ENCODE measurements at places on chromosomes 16 and 17.
A peak's percentile ranks its signal among the peaks of the same experiment; 100 is the strongest.

- no peak for DNase-seq
These were observed 614 bp downstream of the TMEM208 start for GRCh38 chr16:67227567-67227921.

- DNase-seq: no peak
These were observed 82.2 kb downstream of the AXIN2 start for GRCh38 chr17:65479282-65479681.

DNA sequence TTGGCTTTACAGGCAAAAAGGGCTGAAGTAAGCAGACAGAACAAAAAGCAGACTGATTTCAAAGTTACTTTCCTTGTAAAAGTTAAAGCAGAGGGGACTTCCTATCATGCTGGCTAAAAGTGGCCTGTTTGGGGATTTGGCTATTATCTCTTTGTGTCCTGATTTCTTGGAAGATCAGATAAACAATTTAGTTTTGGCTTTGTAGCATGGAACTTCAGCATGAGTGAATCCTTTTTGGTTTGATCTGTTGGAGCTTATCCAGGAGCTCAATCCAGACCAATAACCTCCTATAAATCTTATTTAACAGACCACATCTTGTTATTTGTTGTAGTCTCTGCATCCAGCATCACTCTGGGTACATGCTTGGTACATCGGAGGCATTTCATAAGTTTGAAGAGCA, 8.9 kb upstream of the RNF112 start:
- DNase-seq: no peak

GRCh38 chr17:35359398-35359797, 14.0 kb downstream of the SLFN11 start:
- no peak for DNase-seq

GRCh38 chr17:19331134-19331533, 31.4 kb downstream of the B9D1 start:
- no peak for DNase-seq

- DNase-seq: no peak
These were observed 7.0 kb upstream of the GAN start for GRCh38 chr16:81307770-81308169.

DNA sequence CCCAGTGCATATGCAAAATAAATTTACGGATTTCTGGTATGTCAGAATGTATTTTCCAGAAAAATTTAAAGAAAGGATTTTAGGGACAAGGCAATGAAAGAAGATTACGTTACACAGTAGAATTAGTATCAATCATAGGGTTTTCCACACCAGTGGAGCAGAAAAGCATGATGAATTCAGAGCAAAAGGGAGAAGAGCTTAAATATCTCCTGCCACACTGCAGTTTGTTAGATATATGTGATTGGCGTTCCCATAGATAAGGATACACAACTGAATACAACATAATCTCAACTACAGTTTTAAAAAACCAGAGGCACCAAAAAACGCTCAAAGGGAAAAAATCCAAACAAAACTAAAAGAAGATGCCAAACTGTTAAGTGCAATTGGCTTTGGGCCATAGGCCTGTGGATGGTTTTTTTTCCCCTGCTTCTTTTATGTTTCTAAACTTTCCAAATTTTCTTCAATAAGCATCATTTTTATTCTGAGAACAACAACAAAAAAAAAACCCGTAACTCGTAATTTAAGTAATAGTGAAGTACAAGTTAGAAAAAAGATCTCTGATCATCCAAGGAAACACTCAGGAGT, 22.3 kb downstream of the MARF1 start:
- DNase-seq: no peak

DNA sequence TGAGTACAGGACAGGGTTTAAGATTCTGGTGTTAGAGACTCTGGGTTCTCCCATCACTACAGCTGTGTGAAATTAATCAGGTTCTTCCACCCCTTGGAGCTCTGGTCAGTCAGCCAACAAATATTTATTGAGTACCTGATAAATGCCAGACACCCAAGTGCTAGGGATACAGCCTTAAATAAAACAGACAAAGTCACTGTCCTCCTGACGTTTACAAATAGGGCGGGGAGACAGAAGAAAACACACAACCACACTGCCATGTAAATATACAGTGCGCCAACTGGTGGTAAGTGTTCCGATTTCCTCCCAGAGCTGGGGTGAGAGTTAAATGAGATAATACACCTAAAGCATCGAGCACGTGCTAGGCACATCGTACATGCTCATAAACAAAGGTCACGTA, 121.0 kb downstream of the COPRS start:
- DNase-seq: no peak

DNA sequence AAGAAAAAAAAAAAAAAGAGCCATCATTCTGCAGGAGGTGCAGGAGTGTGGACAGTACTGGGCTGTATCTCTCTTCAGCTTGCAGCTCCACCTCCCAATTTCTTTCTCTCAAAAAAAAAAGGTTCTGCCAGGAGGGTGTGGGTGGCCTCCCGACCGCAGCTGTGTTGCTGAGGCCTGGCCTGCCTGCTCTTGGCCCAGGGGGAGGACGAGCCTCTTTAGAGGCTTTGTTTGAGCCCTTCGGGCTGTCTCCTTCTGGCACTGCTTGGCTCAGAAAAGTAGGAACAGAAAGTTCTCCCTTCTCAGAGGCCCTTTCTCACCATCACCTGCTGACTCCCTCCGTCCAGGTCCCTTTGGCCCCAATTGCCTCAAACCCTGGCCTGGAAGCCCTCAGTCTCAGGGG, 22.2 kb upstream of the C17orf107 start:
- DNase-seq: no peak

DNA sequence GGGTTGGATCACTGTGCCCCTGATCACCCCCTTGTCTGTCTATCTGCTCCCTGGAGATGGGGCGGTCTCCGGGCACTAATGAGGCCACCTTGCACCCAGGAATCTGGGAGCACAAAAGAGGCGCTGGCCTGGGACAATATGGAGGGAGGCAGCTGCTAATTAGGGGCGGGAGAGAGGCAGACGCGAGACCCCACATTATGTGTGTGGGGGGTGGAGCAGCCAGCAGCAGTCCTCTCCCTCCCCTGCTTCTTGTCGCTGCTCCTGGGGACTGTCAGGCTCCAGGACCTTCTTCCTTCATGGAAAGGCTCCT, 324 bp upstream of the HCRT start:
- no peak for DNase-seq

GRCh38 chr17:40316571-40317344, 7.8 kb downstream of the RARA start:
- no peak for DNase-seq

DNA sequence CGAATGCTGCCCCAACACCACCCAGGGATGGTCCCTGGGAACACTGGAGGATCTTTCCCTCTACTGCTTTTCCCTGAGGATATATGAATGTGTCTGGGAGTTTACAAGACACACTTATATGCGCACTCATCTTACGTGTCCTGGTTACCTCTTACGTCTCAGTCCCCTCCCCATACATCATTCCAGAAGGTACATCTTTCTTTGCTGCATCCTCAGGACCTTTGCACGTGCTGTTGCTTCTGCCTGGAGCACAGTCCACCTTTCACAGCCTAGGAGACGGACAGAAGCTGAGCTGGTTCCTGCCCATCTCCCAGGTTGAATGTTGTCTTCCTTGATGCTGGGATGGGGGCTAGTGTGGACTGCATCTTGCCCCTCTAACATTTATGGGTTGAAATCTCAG, 153.0 kb upstream of the FOXF1 start:
- no peak for DNase-seq

- peak; percentile 20 for DNase-seq
These were observed 225.1 kb downstream of the SPECC1 start for GRCh38 chr17:20234276-20234675.
